Activated CD8-positive, alpha-beta memory T cell treated with anti-CD3 and anti-CD28 coated beads for 48 hours (primary cell): ENCODE measurements at places on chromosomes 2 and 18.

DNA sequence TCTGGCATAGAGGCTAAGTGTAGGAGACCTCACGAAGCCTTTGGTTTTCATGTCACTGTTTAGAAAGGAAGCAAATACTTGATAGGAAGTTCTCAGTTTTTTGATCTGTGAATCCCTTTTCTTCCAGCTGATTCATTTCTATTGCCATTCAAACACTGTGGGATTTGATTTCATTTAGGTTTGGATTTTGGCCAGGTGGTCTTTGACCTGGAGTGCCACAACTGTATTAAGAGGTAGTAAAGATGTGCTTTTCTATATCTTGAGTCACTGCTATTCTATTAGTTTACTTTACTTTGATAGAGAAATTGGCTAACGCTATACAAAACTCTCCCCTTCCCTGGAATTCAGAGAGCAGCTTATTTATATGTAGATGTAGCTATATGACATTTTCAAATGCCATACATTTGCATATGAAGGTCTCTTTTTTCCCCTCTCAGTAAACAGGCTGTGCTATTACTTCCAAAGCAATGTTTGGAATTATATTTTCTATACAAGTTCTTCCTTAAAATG lies 132.4 kb upstream of the CAVIN2 start:
- no peak for DNase-seq

DNA sequence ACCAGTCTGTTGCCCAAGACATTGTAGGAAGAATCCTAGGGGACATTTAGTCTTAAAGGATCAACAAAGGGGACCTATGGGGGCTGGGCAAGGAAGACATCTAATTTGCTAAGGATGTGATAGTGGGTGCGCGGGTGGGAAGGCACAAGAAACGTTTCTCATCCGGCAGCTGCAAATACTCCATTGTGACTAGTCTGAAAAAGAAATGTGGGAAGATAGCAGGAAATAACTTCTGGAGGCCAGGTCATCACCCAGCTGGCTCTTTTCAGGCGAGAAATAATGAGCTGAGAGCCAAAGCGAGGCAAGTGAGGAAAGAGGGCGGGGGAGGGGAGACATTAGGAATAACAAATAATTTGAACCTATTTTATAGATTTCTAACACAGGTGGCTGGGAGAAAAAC lies 70.3 kb upstream of the NCK2 start:
- no peak for DNase-seq

GRCh38 chr2:72920318-72921087 lies 3.2 kb downstream of the EMX1 start:
- DNase-seq = no peak

GRCh38 chr2:230827774-230828271 lies 36.9 kb upstream of the ITM2C start:
- no peak for DNase-seq

DNA sequence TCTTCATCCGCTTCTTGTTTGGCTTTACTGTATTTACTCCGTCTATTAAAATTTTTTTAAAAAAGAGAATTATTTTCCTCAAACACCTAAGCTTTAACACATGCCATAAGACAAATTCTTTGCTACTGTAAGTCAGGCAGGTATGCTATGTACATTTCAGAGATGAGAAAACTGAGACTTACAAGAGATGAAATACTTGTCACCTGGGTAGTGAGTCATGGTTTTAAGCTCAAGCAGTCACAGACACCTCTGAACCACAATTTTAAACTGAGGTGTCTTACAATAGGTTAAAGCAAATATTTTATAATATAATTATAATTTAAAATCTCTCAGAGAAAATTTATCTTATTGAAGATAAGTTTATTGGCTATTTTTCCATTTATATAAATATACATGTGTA lies 126.0 kb downstream of the EPHA4 start:
- DNase-seq = no peak

DNA sequence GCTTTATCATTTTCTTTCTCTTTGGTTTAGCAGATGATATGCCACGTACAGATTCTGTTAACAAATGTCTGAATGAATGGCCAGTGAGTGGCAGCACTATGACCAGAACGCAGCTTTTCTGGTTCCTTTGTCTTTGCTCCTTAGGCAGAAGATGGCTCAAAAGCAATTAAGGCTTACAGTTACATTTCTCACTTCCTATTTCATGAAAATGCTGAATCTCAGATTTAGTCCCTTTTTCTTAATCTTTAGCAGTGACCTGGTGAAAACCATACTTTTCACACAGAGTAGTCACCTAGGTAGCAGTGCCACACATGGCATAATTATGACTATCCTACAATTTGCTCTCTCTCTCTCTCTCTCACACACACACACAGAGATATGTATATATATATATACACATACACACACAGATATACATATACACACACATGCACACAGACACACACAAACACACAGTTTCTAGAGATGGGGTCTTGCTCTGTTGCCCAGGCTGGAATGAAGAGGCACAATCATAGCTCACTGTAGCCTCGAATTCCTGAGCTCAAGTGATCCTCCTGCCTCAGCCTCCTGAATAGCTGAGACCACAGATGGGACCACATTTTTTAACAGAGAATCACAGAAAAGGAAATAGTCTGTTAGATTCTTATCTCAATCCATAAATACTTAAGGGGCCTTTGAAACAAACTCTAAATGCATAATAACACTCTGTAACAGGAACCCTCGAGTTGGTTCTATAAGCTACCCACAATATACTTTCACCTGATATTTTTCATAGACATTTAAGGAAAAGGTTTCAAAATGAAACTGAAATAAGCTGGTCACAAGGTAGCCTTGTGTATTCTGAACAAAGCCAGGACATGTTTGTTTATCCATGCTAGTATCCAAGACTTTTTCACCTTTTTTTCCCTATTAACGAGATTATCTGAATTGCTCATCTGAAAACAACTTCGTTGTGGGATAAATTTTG lies 11.6 kb downstream of the PDE6D start:
- no peak for DNase-seq
